Right cardiac atrium (tissue), 5 donors: ENCODE measurements at places on chromosomes 12 and 14. TPM values are rescaled to one million over a fixed set of nuclear protein-coding genes. Genes with fewer than 3 reads are reported as not detected.

DNA sequence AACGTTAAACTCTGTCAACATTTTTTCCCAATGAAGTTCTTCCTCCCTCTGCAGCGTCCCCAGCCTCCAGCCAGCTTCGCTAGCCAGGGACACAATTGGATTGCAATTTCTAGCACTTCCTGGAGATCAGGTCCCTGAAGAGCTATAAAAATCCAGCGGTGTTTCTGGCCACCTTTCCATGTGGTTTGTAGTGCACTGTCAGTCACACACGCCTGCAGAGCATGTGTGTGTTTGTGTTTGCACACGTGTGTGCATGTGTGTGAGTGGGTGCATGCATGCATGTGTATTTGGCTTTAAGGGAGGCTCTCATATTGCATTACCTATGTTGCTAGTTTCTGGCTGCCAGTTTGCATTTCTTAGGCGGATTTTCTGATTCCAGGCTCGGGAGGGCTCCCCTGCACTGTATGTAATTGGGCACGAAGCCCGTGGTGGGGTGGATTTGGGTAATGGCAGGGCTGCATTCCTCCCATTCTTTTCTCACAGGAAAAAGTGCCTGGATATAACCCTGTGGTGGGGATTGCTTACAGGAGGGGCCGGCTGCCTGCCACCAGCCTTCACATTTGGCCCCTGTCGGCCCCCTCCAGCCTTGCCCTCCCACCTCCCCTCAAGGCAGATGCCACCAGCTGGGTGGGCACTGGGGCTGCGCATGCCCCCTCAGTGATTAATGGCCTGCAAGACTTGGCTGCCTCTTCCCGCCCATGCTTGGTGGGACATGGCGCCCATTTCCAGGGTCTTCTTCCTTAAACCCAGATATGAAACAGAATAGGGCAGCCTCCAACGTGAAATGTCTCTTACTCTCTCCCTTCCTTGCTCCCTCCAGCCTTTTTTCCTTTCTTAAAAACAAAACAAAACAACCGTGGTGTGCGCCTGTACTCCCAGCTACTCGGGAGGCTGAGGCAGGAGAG, 74.0 kb downstream of the TSPAN9 start:
- peak; percentile 55 for DNase-seq

GRCh38 chr12:69239922-69240630, 707 bp downstream of the CPSF6 start:
- peak; percentile 73 for DNase-seq

- no peak for DNase-seq
Measured at GRCh38 chr12:118034429-118035189, 18.1 kb downstream of the RFC5 start.

DNA sequence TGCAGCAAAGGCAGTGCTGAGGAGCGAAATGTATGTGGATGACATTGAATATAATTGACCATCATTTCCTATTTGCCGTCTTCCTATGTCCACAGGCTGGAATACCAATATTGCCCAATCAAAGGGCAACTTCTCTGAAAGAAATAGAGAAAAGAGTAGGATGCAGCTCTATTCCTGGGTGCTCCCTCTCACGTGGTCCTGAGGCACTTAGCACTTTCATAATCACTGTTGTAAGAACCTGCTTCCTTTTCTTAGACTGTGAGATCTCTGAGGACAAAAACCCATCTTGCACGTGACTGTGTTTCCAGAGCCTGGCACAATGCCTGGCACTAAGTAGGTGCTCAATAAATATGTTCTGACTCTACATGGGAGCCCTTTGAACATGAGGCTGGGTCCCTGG, 122.7 kb upstream of the CPM start:
- DNase-seq, result no peak

- DNase-seq, result peak; percentile 87
Measured at GRCh38 chr12:112121780-112122565, 3.4 kb upstream of the TRAFD1 start.

GRCh38 chr12:968545-968944, 19.1 kb upstream of the RAD52 start:
- no peak for DNase-seq

DNA sequence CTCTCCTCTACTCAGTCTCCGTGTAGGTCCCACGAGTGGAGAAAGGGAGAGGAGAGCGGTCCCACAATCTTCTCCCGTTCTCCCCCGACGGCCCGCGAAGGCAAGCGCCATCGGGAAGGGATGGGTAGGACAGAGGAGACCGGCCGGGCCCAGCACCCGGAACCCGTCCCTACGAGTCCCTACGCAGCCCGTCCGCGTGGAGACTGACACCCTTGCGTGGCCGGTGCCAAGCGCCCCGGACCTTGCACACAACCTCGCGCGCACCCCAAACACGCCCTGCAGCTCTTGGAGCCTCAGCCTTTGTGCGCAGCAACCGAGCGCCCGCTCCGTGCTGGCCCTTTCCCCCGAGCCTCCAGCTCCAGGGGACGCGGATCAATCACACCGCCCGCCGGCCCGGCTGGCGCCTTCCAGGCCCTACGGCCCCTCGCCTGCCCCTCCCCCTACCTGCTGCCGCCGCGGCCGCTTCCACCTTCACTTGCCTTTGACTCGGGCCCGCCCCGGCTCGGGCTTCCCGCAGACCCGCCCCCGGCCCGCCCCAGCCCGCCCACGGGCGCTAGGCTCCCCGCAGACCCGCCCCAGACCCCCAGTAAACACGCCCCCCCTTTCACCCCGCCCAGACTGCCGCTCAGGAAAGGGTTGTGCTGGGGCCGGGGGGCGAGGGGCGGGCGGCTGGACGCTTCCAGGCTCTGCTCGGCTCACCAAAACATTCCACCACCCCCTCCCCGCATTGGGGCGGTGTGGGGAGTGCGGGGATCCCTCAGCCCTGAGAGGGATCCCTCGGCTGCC, at the start of gene NDRG2:
NDRG2 (minus strand) TSS at position 477 of the 786 bp plus-strand sequence. CDS start 1,746 bp downstream, outside the sequence.
- DNase-seq, result peak; percentile 96

DNA sequence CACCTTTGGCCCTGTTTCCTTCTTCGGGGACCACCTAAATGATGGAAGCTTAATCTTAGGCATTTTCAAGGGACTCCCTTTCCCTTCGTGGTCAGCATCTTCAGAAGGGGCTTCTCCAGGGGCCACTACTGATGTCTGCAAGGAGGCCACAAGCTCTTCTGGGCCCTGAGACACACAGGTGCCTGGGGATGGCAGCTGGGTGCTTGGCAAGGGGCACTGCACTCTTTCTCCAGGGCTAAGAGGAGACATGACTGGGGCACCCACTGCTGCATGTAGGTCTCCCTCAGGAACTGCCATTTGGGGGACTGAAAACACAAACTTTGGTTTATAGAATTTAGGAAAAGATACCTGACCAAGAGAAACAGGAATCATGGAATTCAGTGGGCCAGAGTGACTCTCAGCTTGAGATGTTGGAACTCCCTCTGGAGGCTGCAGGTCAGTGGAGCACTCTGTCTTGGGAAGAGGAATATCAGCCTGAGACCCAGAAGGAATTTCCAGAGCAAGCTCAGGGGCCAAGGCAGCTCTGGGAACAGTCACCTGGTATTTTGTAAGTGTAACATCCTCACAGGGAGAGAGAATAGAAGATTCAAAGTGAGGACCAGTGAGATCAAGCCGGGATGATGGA, 16.0 kb downstream of the PLD4 start:
- no peak for DNase-seq

RPGRIP1 gene
- 0.27 TPM for polyA plus RNA-seq

DNA sequence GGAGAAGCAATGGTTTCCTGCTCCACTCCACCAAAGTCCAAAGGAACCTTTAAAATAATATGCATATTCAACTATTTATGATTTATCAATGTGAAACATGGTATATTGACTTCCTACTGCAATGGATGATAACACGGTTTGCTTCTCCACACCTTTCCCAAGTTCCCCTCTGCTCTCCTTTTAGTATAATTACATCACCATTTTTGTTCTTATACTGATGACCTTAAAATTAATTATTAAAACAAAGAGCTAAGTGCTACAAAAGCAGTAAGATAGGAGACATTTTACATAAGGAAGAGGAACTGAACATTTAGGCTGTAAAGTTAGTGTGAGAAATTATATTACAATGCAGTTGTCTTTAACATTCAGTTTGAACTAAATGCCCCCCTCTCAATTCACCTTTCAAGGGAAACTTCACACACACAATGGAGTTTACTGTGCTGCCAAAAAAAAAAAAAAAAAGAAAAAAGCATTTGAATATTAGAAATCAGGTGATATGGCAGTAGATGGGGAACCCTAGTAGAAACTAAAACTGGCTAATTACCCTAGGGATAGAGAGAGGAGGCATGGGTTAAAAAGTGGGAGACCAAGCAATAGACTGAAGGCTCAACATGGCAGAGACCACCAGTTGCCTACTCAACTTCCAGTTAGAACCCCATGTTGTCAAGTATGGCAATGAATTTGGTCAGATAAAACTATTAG, 37.1 kb upstream of the STK38L start:
- DNase-seq, result no peak

GRCh38 chr14:24238527-24239037, 3.8 kb downstream of the TINF2 start:
- no peak for DNase-seq

TDRD9 gene
- polyA plus RNA-seq, result 10.7 TPM

SIX6 gene
- polyA plus RNA-seq, result not detected

GPR65 gene
- 0.25 TPM for polyA plus RNA-seq

PTHLH gene
- polyA plus RNA-seq, result 1.3 TPM

TMEM233 gene
- polyA plus RNA-seq, result 0.52 TPM

CLEC4C gene
- polyA plus RNA-seq, result not detected

DNA sequence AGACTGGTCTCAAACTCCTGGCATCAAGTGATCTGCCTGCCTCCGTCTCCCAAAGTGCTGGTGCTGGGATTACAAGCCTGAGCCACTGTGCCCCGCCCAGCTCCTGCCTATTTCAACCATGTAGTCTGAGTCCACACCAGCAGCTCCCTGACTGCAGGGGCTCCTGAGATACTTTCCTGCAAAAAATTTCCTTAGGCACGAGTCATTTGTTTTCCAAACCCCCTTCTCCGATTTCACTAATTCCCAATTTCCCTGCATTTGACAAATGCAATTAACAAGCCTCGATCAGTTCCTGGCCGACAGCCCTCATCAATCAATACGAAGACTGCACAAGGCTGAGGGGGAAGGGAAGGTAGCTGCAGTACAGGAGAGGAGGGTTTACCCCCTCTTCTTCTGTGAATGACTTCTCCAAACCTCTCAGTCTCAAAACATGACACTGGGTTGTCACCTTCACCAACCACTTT, 10.1 kb downstream of the PSMB5 start:
- no peak for DNase-seq

- DNase-seq, result no peak
Measured at GRCh38 chr14:101058571-101058970, 155.0 kb upstream of the RTL1 start.

GRCh38 chr12:106149096-106149784, 10.5 kb upstream of the NUAK1 start:
- DNase-seq, result no peak

SLC4A8 gene
- polyA plus RNA-seq, result 0.02 TPM

GRCh38 chr12:57262126-57262822, 11.3 kb upstream of the STAC3 start:
- DNase-seq, result no peak

DNA sequence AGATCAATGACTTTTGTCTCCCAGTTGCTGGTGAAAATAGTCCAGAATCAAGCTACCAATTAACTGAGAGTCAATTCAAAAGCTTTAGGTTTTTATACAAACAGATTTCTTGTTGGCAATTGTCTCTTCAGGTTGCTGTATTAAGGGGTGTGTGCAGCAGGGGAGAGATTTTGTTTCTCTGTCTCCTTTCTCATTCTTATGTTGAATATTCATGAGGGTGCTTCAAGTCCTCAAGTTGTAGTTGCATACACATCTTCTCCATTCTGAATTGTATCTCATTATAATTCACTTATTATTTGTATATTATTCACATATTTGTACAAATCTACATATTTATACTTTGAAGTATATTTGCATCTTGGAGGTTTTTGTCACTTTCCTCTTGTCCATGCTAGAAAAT, 126.7 kb upstream of the PTPRQ start:
- no peak for DNase-seq

LRFN5 gene
- polyA plus RNA-seq, result 0.23 TPM

PLD4 gene
- 0.05 TPM for polyA plus RNA-seq

DNA sequence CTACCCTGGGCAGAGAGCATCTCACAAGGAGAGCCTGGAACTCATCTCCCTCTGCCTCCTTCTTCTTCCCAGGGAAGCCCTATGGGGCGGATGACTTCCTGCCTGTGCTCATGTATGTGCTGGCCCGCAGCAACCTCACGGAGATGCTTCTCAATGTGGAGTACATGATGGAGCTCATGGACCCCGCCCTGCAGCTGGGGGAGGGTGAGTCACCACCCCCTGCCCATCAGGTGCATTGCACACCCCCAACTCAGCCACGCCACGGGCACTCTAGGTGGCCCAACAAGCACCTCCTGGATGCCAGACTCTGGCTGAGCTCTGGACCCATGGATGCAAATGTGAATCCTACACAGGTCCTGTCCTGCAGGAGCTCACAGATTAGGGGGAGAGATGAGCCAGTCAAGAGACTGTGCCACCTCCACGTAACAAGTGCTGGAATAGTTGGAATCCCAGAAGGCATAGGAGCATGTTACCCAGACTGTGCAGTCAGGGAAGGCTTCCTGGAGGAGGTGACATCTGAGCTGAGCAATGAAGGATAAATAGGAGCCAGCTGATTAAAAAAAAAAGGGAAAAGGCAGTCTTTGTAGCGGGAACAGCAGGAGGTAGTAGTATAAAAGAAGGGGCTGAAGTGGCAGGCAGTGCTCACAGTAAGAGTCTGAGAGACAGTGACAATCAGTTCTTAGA, 71.9 kb downstream of the LGMN start:
- DNase-seq, result no peak

DNA sequence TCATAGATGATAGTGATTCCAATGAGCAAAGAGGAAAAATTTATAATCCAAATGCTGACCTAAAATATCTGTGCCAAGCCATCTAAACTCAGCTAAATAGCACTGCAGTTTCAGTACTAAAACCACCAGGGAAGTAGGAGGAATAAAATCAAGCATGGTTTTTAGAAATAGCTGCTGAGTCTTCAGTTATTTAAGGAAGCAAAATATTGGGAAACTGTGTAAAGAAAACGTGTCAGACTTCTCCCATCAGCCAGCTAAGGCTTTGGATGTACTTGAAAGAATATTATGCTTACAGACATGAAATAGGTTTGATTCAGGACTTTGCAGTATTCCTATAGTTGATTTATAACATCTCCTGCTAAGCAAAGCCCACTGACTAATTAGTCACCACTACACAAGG, 24.7 kb downstream of the CLEC2D start:
- DNase-seq, result no peak

DNA sequence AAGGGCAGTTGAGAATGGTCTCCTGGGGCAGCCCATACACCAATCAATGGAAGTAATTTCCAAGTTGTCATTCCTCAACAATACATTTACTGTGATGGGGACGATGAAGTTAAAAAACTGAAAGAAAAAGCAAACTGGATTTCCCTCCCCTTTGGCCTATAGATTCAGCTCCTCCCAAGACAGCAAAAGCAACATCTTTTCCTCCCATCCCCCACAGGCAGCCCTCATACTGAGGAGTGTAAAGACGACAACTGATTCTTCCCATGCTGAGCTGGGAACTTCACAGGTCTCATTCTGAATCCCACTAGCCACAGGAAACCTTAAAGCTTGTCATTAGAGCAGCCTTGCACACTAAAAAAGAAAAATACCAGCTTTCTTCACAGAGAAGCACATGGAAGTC, 48.5 kb downstream of the PITPNM2 start:
- no peak for DNase-seq

GRCh38 chr12:118269806-118270205, 102.9 kb downstream of the TAOK3 start:
- no peak for DNase-seq
